ENCODE measurements at places on chromosomes 3 and 15.

DNA sequence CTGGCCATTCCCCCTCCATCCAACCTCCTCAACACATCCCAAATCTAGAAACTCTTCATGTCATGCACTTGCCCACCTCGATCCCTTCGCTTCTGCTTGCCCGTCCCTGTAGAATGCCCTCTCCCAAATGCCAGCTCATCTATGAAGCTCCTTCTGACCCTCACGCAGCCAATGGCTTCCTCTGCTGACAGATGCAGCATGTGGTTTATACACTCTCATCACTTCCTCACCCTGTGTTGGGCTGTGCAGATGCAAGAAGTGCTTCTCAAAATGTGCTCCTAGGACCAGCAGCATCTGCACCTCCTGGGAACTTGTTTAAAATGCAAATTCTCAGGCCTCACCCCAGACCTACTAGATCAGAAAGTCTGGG is 51.7 kb downstream of the SEMA5B start:
- DNase-seq: no peak

DNA sequence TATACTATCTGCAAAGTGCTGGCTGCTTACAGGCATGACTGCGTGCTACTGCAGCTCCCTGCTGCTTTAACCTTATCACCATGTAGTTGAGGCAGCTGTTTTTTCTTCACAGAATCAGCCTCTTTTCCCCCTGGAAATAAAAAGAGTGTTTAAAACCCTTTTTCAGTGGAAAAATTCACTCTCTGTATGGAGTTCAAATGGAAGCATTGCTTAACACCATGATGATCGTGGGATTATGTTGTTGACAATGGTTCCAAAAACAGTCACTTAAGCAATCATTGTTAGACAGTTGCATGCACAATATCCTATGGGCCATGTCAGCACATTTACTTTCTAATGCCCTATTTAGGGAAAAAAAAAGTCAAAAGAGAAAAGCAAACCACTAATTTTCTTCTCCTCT is 536.4 kb downstream of the UNC13C start:
- DNase-seq: no peak

DNA sequence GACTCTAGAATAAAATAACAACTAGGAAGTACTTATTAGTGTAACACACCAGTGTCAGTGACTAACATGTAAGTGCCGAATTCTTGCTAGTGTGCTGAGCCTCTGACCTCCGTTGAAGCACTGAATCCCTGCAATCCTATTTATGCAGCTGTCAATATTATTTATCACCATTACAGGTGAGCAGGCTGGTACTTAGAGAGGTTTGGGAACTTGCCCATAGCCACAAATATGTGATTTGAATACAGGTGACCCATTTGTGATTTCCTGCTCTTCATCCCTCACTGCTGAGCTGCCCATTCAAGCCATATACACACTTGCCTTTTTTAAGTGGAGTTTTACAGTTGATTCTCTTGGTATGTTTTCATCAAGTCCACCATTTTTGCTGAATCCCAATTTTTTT is 12.2 kb downstream of the EIF4E3 start:
- DNase-seq: no peak

DNA sequence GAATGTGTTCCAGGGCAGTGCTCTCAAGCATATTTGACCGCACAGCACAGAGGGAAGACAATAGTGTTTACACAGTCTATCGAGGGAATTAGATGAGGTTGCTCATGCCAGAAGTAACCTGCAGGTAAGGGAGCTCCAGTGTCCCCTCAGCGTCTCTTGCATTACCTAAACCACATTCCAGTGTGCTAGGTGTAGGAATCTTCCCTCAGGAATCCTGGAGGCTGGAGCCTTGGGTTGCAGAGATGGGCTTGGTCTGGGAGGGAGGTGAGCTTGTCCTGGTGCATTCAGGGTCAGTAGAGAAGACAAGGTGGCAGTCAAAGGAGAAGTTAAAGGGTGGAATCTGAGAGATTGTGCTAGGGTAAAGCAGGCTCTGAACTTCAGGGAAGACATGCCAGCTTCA is 56.3 kb downstream of the SOX14 start:
- DNase-seq: no peak

- no peak for DNase-seq
Observed at GRCh38 chr15:95457520-95457919, 873.0 kb upstream of the NR2F2 start.

- DNase-seq: no peak
Observed at GRCh38 chr3:150762662-150763121, 277 bp downstream of the SIAH2 start.

DNA sequence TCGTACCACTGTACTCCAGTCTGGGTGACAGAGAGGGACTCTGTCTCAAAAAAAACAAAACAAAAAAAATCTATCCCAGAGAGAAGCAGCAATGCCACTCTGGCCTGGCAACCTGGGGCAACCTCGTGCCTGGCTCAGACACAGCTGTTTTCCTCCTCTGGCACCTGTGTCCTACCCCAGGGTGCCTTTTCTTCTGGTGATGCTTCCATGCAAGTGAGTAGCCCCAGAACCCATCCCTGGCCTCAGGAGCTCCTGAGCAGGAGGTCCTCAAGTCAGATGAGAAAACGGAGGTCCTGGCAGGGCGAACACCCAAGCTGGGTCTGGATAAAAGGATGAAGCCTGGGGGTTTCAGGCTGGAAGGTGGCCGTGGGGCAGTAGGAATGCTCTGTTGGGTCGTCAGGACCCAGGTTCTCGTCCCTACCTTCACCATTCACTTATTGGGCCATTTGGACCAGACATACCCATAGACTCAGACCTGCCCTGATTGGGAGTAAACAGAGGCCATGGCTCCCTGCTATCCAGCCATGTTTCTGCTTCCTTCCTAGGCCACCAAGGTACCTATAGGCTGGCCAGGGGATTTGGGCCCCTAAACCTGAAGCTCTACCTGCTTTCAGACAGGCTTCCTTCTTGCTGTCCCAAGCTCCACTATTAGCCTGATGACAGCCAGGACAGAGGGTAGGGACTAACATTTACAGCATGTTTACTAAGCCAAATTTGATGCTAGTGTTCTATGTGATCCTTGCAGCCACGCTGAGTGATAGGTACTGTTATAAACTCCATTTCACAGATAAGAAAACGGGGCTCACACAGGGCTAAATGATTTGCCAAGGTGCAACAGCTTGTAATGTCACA is 102.2 kb downstream of the DAPK2 start:
- no peak for DNase-seq

DNA sequence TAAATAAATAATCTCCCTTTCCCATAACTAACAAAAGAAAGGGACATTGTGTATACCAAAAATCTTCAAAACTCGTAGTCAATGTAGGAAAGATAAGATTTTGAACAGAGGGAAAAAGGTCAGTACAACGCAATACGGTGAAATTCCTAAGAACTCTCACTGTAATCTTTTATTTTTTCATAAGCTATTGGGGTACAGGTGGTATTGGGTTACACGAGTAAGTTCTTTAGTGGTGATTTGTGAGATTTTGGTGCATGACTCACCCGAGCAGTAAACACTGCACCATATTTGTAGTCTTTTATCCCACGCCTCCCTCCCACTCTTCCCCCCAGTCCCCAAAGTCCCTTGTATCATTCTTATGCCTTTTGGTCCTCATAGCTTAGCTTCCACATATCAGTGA is 718.0 kb downstream of the TBL1XR1 start:
- no peak for DNase-seq

GRCh38 chr15:75109021-75109735 is 85.8 kb downstream of the PPCDC start:
- DNase-seq: no peak

GRCh38 chr3:71722693-71723092 is 2.5 kb downstream of the EIF4E3 start:
- no peak for DNase-seq

DNA sequence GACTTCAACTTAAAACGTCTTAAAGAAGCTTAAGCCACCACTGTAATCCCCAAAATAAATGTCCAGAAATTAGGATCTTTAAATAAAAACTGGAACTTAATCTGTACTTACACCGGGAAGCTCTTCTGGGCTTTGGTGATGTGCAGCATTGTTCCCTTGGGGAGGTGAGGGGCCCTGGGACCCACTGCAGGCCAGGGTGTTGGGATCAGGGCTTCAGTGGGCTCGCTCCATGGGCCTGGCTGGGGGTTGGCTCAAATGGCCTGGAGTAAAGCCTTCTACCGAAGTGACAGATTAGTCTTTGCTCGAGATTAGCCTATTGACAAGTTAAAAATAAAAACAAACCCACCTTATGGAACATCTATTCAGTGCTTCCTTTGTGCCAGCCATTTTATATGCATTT is 6.1 kb upstream of the RNU6-1 start:
- DNase-seq: no peak

- DNase-seq: no peak
Observed at GRCh38 chr3:197024881-197025735, 4.5 kb downstream of the MELTF start.

GRCh38 chr3:59425942-59426341 is 376.1 kb upstream of the CFAP20DC start:
- no peak for DNase-seq

- DNase-seq: no peak
Observed at GRCh38 chr3:98406034-98406433, 15.6 kb downstream of the OR5K3 start.

DNA sequence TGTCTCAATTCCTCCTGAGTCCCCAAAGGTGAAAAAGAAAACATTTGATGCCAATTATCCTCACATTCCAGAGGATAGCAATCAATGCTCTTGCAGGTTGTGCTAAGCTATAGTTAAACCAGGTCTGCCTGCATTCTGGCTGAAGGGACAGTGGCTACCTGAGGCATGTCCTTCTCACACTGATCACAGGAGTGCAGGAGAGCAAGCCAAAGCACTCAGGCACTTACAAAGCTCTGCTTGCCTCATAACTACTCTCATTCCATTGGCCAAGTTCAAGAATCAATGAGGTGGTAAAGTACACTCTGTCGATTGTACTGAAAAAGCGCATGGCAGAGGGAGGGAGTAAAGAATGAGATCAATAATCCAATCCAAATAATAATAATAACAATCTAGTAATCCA is 342.0 kb upstream of the PPP2R3A start:
- no peak for DNase-seq

DNA sequence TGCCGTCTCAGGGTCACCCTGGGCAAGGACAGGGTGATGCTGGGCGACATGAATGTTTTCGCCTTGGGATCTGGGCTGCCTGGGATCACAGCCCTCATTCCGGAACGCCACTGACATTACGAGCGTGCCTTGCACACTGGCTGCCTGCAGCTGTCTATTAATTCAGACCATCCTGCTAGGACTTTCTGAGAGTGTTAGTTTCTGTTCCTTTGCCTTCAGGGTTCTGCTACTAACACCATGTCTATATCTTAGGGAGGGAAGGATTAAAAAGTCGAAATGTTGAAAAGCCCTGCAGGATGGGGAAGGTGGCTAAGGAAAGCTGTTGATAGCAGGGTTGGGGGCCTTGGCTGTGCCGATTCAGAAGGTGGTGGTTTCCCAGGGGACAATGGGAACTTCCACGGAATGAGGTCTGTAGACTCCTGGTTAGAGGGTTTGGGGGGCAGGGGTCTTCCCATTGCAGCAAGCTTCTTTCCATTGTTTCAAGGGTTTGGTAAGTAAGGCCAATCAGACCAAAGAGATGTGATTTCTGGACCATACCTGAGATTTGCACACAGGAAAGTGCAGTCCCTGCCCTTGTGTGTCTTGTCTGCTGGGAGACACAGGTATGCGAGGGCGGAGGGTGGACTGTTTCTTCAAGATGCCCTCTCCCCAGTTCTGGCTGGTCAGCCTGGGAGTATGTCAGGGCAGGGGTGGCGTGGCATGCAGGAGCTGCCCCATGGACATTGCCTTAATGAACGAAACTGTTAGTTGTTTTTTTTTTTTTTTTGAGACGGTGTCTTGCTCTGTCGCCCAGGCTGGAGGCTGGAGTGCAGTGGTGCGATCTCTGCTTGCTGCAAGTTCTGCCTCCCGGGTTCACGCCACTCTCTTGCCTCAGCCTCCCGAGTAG is 50.9 kb downstream of the RGMA start:
- peak; percentile 29 for DNase-seq

GRCh38 chr3:61300006-61300380 is 48.7 kb upstream of the FHIT start:
- no peak for DNase-seq

DNA sequence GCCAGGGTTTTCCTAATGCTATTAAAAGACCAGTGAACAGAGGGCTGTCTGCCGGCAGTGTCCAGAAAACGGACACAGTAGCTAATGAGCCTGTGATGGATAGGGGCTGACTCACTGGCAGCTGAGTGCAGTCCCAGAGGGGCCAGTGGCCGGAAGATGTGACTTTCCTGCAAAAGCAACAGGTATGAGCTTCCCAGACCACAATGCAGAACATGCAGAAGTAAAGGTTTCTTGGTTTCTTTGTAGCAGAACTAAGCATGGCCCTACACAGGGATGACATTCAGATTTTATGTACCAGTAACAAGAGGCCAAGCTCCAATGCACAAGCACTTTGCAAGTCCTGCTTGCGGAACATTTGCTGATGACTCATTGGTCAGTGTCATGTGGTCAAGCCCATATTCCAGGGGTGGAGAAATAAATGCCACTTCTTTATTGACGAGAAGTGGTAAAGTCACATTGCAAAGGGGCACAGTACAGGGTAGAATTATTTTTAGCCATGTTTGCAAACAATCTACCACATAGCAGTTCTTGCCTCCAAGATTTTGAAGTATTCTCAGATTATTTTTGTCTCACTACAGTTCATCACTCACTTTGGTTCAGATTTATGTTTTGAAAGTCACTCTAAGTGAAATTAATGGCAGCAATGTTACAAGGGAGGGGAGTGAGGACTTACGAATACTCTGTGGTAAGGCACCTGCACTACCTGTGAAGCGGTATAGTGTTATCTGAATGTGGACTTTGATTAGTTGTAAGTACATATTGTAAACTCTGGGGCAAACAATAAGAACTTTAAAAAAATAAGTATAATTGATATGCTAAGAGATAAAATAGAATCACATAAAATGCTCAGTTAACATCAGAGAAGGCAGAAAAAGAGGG is 263.3 kb downstream of the ABHD5 start:
- DNase-seq: no peak

GRCh38 chr15:28190391-28191174 is 91.5 kb upstream of the OCA2 start:
- no peak for DNase-seq

- no peak for DNase-seq
Observed at GRCh38 chr3:39065197-39065596, 13.4 kb downstream of the WDR48 start.

DNA sequence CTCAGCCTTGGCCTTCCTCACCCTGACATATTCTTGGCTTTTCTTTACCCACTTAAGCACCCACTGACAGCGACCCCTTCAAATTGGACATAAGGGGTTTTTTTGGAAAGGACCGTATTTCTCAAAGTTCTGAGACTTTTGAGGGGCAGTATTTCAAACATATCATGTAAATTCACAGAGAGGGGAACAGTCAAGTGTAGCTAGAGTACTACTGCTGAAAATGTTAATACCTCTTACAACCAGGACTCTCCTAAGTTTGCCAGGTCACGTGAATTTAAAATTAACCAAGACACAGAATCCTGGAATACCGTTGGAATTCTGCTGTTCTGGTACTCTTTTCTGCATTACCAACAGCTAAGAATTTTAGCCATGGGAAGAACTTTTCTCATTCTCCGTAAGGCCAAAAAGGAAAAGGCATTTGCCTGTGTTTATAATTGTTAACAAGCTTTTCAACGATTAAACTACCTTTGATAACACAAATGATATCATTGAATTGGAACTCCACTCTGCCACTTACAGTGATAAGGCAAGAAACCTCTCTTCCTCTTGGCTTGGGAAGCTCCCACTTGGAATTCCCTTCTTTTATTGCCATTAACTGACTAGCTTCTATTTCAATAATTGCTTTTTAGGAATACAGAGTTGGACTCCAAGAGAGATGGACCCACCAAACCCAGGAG is 597 bp upstream of the GBE1 start:
- DNase-seq: no peak

GRCh38 chr3:143648708-143649107 is 199.6 kb downstream of the SLC9A9 start:
- no peak for DNase-seq

GRCh38 chr15:72033711-72034110 is 84.2 kb downstream of the MYO9A start:
- DNase-seq: no peak

All from ovary (tissue), 10 donors.